NCI-H146 (cell line): ENCODE measurements at places on chromosomes 2 and 18.

DNA sequence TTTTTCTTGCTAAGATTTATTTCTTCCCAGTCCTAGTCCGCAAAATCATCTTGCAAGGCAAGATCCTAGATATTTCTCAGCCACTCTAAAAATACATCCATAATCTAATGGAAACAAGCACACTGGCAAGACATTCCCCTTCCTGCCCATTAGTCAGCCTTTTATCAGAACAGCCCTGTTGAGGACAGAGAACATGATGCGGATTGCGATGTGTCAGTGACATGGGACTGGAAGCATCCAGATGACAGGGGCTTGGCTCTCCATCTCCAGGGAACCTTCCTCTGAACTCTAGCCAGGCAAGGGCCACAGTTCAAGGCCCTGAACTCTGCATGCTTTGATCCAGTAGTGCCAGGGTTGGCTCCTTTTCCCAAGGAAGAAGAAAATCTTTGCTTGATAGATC lies 70.0 kb downstream of the VSNL1 start:
- no peak for DNase-seq

DNA sequence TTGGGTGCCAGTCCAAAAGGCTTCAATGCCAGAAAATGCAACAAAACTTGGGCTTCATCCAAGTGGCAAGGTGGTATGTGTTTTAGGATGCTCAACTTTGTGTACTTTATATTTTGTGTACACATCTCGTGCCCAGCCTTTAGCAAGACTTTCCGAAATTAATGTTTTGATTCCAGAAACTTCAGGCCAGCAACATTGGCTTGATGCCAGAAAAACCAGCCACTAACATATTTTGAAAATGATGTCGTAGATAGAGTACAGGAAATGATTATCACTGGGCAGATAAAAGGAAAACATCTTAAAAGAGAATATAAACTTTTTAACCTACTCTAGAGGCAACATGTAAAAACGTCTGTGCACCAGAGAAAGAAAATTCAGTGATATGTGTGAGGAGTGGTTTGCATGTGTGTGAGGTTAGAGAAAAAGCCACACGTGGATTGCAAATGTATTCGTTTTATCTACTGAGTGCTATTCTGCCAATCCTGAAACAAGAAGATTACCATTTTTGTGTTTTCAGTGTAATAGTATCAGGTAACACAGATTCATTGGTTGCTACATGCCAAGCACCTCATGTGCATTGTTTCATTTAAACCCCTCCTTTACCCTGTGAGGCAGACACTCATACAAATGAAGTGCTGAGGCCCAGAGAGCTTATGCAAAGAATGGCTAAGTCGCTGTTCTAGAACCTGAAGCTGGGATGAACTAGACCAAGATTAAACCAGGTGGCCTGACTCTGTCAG lies 264.8 kb downstream of the C1D start:
- no peak for DNase-seq

- no peak for DNase-seq
These were observed 114.0 kb downstream of the CYP26B1 start for GRCh38 chr2:72033636-72034035.

DNA sequence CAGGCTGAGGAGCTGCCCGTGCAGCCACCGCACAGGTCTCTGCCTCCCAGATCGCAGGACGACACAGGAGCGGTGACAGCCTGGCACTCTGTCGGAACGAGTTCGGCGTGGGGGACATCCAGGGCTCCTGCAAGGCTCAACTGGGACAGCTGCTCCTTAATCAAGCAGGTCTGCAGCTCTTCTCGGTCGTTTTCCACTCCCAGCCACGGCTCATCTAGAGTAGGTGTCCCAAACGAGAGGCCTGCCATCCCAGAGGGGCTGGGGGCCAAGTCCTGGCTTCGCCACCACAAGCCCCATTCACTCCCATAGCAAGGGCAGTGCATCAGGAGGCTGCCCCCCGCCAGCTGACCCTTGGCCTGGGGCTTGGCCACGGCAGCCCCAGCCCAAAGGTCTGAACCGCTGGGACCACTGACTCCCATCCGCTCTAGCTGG lies 22.5 kb downstream of the PASK start:
- DNase-seq = no peak

DNA sequence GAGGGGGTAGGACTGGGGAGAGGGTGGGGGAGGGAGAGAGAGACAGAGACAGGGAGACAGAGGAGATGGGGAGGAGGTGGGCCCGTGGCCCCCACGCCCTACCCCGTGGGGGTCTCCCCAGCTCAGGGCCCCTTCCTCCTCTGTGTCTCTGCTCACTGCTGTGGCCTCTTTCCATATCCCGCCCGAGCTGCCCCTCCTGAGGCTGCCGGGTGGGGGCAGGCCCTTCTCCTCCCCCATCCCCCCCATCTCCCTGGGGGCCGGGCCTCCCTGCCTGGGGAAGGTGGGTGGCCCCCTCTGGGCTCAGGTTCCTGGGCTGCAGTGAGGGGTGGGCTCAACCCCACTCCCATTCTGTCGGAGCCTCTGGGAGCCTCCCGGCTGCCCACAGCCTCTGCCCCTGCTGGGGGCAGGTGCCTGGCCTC lies 332 bp upstream of the PDCD1 start:
- no peak for DNase-seq

DNA sequence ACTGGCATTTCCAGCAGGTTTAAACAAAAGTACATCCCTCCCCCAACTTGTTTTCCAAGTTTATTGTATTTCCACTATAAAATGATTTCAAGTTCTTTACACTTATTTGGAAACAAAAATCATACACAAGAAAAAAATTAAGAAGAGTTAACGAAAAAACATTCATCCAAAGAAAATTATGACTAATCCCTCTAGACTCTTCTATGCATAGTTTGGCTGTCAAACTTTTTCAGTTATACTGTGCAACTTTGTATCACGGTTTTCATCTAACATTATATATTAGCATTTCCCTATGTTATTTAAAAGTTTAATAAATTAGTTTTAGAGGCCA lies 627 bp downstream of the WDCP start:
- DNase-seq = no peak

- DNase-seq = no peak
These were observed 722.5 kb downstream of the SOCS6 start for GRCh38 chr18:71011389-71011788.
